ENCODE measurements at places on chromosomes 11 and 22. TPM values are rescaled to one million over a fixed set of nuclear protein-coding genes. Genes with fewer than 3 reads are reported as not detected.

Gene SLC17A6
- total RNA-seq = not detected

DNA sequence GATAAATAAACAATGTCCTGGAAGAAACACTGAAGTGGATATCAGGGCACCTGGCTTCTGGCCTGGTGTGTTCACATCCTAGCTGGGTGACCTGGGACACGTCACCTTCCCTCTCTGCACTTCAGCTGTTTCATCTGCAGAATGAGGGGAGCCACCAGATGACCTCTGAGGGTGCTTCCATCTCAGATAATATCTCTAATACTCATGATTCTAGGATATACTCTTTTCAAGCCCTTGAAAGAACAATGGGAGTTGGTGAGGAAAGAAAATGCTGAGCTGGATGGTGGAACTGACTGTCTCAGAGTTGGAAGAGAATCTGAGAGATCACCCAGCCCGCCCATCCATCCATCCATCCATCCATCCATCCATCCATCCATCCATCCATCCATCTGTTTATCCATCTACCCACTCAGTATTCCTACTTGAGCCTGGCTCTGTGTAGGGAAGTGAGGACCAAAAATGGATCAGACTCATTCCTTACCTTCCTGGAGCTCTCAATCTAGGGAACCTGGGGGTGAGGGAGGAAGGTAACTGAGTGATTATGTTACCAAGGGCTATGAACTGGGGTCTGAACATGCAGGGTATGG lies 28.2 kb upstream of the LIPT2 start:
- no peak for DNase-seq

Gene C1QTNF4
- total RNA-seq = not detected

GRCh38 chr11:82722231-82722630 lies 11.4 kb downstream of the FAM181B start:
- peak; percentile 43 for DNase-seq

- DNase-seq = no peak
Measured at GRCh38 chr22:32760396-32760795, 41.1 kb upstream of the TIMP3 start.

Data from HFFc6 (cell line).